Ovary (tissue), 10 donors: ENCODE measurements at places on chromosomes 3 and 15. TPM values are rescaled to one million over a fixed set of nuclear protein-coding genes. Genes with fewer than 3 reads are reported as not detected.

DNA sequence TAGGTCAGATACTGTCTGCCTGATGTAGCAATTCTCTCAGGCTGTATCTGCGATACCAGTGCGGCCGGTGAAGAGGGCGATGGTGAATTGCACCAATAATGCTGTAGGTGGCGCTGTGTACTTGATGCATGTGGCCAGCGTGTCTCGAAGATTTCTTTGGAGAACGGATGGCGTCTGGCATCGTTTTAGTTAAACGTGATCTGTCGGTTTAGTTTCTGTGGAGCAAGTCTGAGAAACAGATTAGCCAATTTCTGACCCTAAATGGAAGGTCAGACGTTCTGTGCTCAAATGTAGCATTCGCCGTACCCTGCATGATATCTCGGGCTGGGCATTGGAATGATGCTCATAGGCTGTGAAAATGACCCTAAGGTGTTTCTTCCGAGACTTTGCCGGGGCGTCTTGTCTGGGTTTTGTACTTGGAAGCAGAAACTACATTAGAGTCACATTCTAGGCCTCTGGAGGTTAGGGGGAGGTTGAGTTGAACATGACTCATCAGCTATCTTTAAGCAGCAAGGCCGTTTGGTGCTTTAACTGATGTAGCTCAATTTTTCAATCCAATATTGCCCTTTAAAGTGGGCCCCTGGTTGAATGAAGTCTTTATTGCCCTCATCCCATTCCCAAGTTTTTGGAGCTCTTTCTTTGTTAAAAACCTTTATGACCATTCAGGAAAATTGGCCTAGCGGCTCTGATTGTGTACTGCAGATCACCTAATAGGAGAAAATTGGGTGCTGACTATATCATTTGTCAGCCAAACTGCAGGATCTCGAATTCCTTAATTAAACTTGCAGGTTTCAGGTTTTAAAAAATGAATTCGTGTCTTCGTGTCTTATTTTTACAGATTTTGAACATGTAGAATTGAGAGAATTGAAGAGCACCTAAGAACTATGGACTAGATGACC, 80.0 kb downstream of the SQOR start:
- no peak overlapping the region for H3K4me3 ChIP-seq
- H3K4me1 ChIP-seq: no peaks in the 10 kb centered on the region
- no peak for DNase-seq
- no peak overlapping the region for H3K27ac ChIP-seq
- no peaks in the 10 kb centered on the region for H3K36me3 ChIP-seq
- H3K27me3 ChIP-seq: no peaks in the 10 kb centered on the region

DNA sequence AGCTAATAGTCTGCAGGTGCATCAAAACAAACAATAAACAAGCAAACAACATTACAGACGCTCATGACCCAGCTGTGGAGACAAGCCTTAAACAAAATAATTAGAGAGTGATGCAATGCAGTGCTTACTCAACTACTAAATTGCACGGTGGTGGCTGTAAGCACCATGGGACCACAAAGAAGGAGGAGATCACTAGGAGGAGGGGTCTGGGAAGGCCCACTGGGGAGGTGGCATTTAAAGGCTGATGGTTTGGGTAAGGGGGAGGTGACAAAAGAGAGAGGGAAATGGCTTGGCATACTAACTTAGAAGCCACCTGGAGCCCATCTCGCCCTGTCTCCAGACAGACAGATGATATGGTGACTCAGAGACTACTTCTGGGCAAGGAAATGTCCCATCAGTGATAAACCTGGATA, 516.7 kb downstream of the FOXP1 start:
- H3K27ac ChIP-seq: peak overlapping the region; percentile 52
- H3K27me3 ChIP-seq: no peaks in the 10 kb centered on the region
- DNase-seq: no peak
- no peaks in the 10 kb centered on the region for H3K36me3 ChIP-seq

Gene KCNMB3
- total RNA-seq: 0.92 TPM

Gene TRPM1
- total RNA-seq: not detected

Gene ARL6
- 9.3 TPM for total RNA-seq

Gene ST3GAL6
- 1.9 TPM for total RNA-seq

Gene CHCHD6
- total RNA-seq: 24.6 TPM

DNA sequence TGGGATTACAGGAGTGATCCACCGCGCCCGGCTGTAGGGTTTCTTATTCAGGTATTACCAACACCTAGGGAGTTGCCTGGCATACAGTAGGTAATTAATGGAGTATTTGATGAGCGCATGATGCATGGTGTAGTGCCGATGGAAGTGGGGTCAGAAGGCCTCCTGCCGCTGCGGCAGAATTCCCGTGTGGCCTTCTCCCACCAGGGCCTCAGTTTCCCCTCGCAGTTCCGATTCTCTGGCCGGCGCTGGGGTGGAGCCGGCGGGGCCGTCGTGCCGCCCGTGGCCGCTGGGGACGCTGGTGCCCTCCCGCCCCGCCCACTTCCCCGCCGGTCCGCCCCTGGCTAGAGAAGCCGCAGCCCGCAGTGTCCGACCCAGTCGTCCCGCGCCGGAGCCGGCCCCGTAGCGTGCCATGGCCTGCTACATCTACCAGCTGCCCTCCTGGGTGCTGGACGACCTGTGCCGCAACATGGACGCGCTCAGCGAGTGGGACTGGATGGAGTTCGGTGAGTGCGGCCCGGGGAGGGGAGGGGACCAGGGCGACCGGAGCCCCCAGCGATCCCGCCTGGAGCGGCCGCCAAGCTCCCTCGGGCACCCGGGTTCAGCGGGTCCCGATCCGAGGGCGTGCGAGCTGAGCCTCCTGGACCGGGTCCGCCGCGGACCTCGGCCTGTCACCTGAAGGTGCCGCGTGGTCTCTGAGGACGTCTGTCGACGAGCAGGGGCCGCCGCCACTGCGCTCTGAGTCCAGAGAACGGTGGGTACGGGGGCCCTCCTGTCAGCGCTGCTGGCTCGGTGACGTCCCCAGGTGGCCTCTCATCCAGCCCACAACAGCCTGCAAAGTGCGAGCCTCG, at the start of gene IRAK2:
Gene IRAK2 (plus strand): TSS at position 374 of the 848 bp plus-strand sequence. CDS start 36 bp downstream, at position 410.
- peak within 1 kb of the TSS; percentile 86 for H3K4me3 ChIP-seq
- peaks cover 7% of the 10 kb centered on the region for H3K4me1 ChIP-seq
- no peaks in the 10 kb centered on the region for H3K27me3 ChIP-seq
- H3K36me3 ChIP-seq: no peaks in the 10 kb centered on the region
- H3K27ac ChIP-seq: peak within 1 kb of the TSS; percentile 70

DNA sequence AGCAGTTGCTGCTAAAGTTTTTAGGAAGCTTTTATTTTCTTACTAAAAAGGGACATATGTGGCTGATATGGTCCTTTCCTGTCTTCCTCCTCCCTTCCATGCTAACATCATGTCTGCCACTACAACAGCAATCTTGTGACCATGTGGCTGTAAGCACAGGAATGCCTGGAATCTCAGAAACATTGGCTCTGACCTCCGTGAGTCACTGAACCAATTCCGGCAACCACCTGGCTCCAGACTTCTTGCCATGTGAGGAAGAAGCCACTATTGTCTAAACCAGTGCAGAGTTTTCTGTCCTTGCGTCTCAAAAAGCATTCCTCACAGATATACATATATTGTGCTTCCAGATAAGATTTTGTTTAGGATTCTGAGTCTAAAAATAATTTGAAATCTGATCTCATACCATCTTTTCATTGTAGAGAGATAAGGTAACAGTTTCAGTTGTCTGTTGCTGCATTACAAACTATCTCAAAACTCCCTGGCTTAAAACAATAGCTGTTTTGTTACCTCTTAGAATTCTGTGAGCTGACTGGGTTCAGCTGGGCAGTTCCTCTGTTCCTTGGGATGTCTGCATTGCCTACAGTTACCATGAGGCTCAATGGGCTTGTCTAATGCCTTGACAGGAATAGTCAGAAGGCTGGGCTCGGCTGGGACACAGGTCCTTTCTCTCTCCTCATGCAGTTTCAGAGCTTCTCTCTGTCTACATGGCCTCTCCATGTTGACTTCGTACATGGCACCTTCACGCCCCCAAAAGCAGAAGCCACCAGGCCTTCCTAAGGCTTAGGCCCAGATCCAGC, 77.3 kb upstream of the MAGI1 start:
- no peaks in the 10 kb centered on the region for H3K27me3 ChIP-seq
- no peak overlapping the region for H3K4me3 ChIP-seq
- no peak overlapping the region for H3K27ac ChIP-seq
- DNase-seq: no peak

DNA sequence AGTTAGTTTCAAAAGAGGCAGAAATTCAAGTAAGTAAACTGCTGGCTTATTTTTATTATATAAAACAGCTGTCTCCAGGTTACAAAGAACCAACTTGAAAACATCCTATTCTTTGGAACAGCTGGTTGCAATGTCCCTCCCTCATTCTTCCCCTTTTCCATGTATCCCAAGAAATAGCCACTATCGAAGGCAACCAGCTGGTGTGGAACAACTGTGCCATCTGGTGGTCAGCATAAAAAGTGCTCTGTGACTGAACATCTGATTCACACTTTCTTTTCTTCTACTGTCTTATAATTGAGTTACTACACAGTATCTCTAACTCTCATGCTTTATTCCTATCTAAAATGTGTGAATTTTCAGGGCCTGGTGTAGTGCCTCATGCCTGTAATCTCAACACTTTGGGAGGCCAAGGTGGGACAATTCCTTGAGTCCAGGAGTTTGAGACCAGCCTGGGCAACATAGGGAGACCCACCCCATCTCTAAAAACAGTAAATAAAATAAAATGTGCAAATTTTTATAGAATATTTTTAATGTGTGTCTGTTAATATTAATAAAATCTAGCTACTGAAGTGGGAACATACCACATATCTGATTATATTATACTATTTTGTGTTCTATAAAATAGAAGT, 9.6 kb downstream of the OSBPL11 start:
- peak; percentile 46 for DNase-seq
- H3K4me1 ChIP-seq: peaks cover 2% of the 10 kb centered on the region
- no peaks in the 10 kb centered on the region for H3K36me3 ChIP-seq

GRCh38 chr15:25869701-25870100, 6.6 kb upstream of the ATP10A start:
- DNase-seq: no peak
- H3K27me3 ChIP-seq: no peaks in the 10 kb centered on the region
- H3K4me1 ChIP-seq: no peaks in the 10 kb centered on the region
- no peaks in the 10 kb centered on the region for H3K36me3 ChIP-seq

Gene ARRDC4
- 23.0 TPM for total RNA-seq

Gene FILIP1L
- total RNA-seq: 174 TPM

DNA sequence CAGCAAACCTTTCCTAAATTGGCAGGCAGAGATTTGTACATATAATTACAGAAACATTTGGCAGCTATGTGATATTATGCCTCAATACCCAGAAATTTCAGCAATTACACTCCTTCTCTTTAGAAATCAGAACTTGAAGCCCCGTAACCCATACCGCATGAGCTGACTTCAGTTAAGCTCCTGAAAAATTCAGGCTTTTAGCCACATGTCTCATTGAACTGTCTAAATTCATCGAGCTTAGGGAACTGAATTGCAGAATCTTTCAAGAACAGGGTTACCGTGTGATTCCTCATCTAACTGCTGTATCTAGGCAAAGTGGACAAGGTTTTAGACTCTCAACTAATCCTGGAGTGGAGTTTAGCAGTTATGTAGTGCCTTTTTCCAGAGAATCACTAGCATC, 333.0 kb downstream of the EPHA3 start:
- no peaks in the 10 kb centered on the region for H3K36me3 ChIP-seq
- H3K4me3 ChIP-seq: no peak overlapping the region
- no peak overlapping the region for H3K27ac ChIP-seq
- H3K4me1 ChIP-seq: no peaks in the 10 kb centered on the region
- no peak for DNase-seq
- H3K27me3 ChIP-seq: no peaks in the 10 kb centered on the region

- H3K27me3 ChIP-seq: no peaks in the 10 kb centered on the region
- no peaks in the 10 kb centered on the region for H3K4me1 ChIP-seq
- H3K27ac ChIP-seq: no peak overlapping the region
- no peak overlapping the region for H3K4me3 ChIP-seq
These were observed 192.8 kb upstream of the ROBO1 start for GRCh38 chr3:79960594-79960993.

GRCh38 chr3:40494698-40495097, 11.1 kb upstream of the ZNF620 start:
- no peaks in the 10 kb centered on the region for H3K36me3 ChIP-seq
- no peak for DNase-seq
- H3K27me3 ChIP-seq: no peaks in the 10 kb centered on the region
- H3K4me3 ChIP-seq: no peak overlapping the region

DNA sequence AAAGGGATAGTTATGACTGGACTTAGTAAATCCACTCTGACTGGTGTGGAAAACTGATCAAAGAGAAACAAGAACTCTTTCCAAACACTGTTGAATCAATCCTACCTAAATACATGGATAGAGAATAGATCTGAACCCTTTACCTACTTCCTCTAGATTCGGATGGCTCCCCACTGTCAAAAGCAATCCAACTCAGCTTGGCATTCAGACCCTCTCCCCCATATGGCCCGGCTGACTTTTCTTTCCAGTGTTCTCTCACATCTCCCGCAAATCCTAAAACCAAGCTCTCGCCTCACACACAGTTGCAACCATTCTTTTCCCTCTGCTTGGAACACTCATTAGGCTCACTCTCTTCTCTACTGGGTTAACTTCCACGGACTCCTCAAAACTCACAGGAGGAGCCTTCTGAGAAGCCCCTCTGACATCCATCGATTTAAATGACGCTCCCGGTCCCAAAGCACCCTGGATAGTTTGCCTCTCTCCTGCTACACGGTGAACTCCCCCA, 639 bp downstream of the SPICE1 start:
- no peaks in the 10 kb centered on the region for H3K36me3 ChIP-seq
- peak overlapping the region; percentile 81 for H3K27ac ChIP-seq
- H3K4me1 ChIP-seq: no peaks in the 10 kb centered on the region
- DNase-seq: no peak
- H3K4me3 ChIP-seq: peak overlapping the region; percentile 83
- H3K27me3 ChIP-seq: no peaks in the 10 kb centered on the region

Gene ANKUB1
- total RNA-seq: 0.22 TPM
